ENCODE measurements at places on chromosomes 6 and 20.

GRCh38 chr20:44911264-44911921 lies 1.5 kb downstream of the PABPC1L start:
- DNase-seq, result peak; percentile 75

- no peak for DNase-seq
These were observed 36.8 kb upstream of the KLHL31 start for GRCh38 chr6:53702316-53702715.

GRCh38 chr6:124131779-124132178 lies 328.1 kb downstream of the NKAIN2 start:
- no peak for DNase-seq

GRCh38 chr20:24257171-24257570 lies 212.3 kb upstream of the SYNDIG1 start:
- DNase-seq, result no peak

- DNase-seq, result no peak
These were observed 3.4 kb upstream of the PARD6B start for GRCh38 chr20:50727792-50728485.

- no peak for DNase-seq
These were observed 555.5 kb upstream of the JARID2 start for GRCh38 chr6:14690120-14691056.

DNA sequence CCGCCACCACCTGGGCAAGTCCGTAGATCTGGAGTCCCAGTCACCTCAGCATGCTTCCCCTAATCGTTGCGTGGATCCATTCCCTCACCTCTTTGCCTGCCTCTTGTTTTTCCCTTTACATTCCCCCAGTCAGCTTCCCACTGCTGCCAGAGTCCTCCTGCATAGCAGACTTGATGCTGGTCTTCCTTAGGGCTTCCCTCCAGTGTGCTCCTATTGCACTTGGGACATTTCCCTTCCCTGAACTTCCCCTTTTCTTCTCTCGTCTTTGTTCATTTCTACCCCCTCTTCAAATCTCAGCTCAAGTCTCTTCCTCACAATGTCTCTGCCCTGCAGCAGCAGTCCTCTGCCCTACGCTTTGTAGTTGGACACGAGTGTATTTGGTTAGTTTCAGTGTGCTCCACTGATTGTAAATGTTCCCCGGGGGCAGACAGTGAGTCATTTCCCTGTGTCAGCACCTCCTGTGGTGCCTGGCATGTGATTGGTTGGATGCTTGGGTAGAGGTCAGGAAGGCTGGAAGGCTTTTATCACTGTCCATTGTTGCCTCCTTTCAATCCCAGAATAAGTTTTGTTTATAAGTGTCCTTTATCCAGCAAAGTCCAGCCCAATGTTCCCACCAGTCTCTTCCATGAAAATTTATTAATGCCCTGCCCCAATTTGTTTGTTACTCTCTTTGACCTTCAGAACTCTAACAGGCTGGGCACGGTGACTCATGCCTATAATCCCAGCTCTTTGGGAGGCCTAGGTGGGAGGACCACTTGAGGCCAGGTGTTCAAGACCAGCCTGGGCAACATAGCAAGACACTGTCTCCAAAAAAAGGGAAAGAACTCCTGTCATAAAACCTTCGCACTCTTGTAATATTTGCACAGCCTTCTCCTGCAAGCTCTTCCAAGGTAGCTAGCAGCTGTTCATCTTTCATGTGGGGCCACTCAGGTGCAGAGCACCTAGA lies 38.3 kb downstream of the FAM120B start:
- DNase-seq, result peak; percentile 10
